T-helper 17 cell (primary cell): ENCODE measurements at places on chromosomes 6 and 20. TPM values are rescaled to one million over a fixed set of nuclear protein-coding genes. Genes with fewer than 3 reads are reported as not detected.

Gene ANKEF1
- total RNA-seq, result 2.3 TPM

Gene VNN1
- total RNA-seq, result 0.42 TPM

Gene ZC3H12D
- total RNA-seq, result 248 TPM

Gene MOCS1
- total RNA-seq, result 0.37 TPM

Gene PPIL6
- total RNA-seq, result 1.6 TPM

Gene GJA10
- not detected for total RNA-seq

Gene COL9A1
- total RNA-seq, result not detected

Gene AVP
- total RNA-seq, result not detected

Gene FOXP4
- 7.5 TPM for total RNA-seq

Gene AIF1
- total RNA-seq, result 13.2 TPM

Gene PTGIS
- total RNA-seq, result not detected

Gene HSPA12B
- not detected for total RNA-seq

Gene FAM83C
- not detected for total RNA-seq

Gene UBE2V1
- total RNA-seq, result 124 TPM

Gene PRELID3B
- 72.6 TPM for total RNA-seq

Gene XKR7
- total RNA-seq, result not detected

Gene GNMT
- 0.97 TPM for total RNA-seq

Gene POPDC3
- not detected for total RNA-seq

Gene PKIB
- total RNA-seq, result 1.2 TPM

Gene CD164
- total RNA-seq, result 171 TPM

Gene EEF1A2
- 0.47 TPM for total RNA-seq

Gene TMC2
- total RNA-seq, result not detected

Gene KIFC1
- 3.7 TPM for total RNA-seq

Gene COL9A3
- not detected for total RNA-seq

Gene GABRR1
- not detected for total RNA-seq

Gene CAGE1
- total RNA-seq, result 0.60 TPM

Gene AP5S1
- total RNA-seq, result 11.3 TPM

Gene SYS1
- 93.3 TPM for total RNA-seq

Gene TRIM15
- total RNA-seq, result not detected

Gene RNF182
- 0.16 TPM for total RNA-seq

Gene SAMD5
- not detected for total RNA-seq

Gene TNXB
- total RNA-seq, result 11.4 TPM

Gene SRMS
- total RNA-seq, result not detected

Gene WFDC10B
- not detected for total RNA-seq

Gene BPIFB1
- total RNA-seq, result not detected

Gene TULP4
- total RNA-seq, result 61.9 TPM

Gene OR2J3
- total RNA-seq, result not detected

Gene DCDC2
- total RNA-seq, result 0.15 TPM

Gene OPN5
- total RNA-seq, result not detected

Gene UST
- total RNA-seq, result 7.3 TPM

Gene CDKAL1
- total RNA-seq, result 23.7 TPM

Gene METTL24
- not detected for total RNA-seq

Gene GNRH2
- total RNA-seq, result 0.92 TPM

Gene PROKR2
- not detected for total RNA-seq

Gene MTFR2
- 4.5 TPM for total RNA-seq

Gene TRIM31
- total RNA-seq, result not detected

Gene GPR6
- not detected for total RNA-seq

Gene PCK1
- not detected for total RNA-seq

Gene MAS1
- total RNA-seq, result not detected

Gene CAP2
- total RNA-seq, result not detected

Gene OR2H2
- not detected for total RNA-seq

Gene PCSK2
- total RNA-seq, result not detected

Gene APCDD1L
- not detected for total RNA-seq

Gene C6orf141
- not detected for total RNA-seq

Gene PRICKLE4
- total RNA-seq, result not detected

Gene RAD21L1
- not detected for total RNA-seq
